ENCODE measurements at places on chromosomes 1 and 21.

- no peak for DNase-seq
These were observed 17.8 kb upstream of the MAST2 start for GRCh38 chr1:45785583-45785982.

DNA sequence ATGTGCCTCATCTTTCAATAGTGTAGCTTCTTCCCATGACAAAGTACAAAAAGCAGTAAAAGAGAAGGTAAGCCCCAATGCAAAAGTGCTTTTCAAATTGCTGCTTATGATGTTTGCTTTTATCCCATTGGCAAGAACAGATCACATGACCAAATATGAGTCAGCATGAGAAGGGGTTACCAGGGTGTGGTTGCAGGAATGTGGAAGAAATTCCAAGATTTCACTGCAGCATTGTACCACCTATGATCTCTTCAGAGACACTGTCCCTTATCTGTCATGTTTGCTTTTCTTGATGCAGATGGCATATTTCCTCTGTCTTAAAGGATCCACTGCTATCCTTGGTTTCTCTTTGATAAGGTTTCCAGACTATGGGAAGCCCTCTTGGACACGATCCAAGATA lies 1006.9 kb upstream of the PRMT6 start:
- no peak for DNase-seq

DNA sequence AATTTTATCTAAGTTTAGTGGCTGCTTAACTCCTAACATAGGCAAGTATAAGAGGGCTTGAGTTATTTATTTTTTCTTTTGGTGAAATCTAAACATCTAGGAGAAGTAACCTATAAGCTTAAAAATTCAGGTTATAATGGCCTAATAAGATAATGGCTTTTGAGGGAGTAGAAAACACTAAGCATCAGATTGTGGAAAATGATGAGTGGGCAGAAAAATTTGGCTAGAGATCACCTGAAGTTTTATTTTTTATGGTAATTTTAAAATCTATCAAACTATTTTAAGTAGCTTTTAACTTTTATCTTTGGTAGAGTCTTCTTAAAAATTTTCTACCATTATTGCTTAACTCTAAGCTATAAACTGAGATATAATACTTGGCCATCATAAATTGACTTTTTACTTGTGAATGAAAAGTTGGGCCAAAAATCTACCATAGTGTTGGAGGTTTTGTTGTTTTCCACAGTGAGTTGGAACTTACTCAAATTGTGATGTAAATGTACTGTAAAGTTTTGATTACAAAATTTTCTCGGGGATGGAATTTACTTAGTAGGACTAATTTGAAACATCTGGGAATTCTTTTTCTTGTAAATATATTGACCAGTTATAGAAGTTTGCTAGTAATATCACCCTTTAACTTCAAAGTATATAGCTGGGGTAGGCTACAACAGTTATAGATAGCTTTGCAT lies 63.9 kb downstream of the USP25 start:
- no peak for DNase-seq

GRCh38 chr1:100882698-100883097 lies 11.9 kb downstream of the EXTL2 start:
- no peak for DNase-seq

DNA sequence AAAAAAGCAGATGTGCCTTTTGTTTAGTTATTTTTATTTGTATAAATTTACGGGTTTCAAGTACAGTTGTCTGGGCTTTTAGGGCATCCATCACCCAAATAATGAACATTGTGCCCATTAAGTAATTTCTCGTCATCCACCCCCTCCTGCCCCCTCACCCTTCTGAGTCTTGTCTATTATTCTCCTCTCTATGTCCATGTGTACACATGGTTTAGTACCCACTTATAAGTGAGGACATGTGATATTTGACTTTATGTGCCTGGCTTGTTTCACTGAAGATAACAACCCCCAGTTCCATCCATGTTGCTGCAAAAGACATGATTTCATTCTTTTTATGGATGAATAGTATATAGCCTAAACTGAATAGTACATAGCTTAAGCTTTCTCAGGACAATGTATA lies 189.2 kb downstream of the ZP4 start:
- DNase-seq, result no peak

- no peak for DNase-seq
These were observed 76.9 kb upstream of the HAO2 start for GRCh38 chr1:119291611-119292206.

DNA sequence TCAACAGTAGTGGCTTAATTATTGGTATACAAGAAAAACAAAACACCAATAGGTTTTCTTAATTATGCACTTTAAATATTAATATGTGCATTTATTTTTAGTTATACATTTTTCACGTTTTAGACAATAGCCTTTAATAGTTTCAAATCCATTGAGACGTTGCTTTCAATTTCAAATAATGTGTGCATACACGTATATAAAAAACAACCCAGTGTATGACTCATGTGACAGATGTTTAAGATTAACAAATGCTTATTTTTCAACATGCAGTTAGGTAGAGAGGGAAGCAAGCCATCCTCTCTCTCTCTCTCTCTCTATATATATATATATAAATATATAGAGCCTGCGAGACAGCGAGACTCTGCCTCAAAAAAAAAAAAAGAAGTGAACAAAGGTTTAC lies 24.3 kb downstream of the EYA3 start:
- DNase-seq, result no peak
